ENCODE measurements at places on chromosomes 2 and 18.

GRCh38 chr2:25178976-25179375 lies 10.6 kb upstream of the POMC start:
- DNase-seq = no peak

DNA sequence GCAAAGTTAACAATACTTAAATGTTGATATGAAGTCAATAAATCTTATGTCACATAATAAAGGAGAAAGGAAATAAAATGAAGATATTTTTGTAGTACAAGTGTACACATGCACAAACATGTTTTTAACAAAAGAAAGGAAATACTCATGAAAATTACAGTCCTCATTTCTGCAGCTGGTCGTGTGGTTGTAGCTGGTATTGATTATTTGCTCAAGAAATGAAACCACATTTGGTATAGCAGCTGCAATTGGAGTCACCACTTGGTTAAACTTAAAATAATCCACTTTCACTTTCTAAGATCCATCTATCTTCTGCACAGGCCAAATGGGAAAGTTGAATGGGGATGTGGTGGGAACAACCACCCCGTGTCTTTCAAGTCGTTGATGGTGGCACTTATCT lies 580.5 kb upstream of the NRXN1 start:
- no peak for DNase-seq

- no peak for DNase-seq
These were observed 666.9 kb downstream of the NYAP2 start for GRCh38 chr2:226066391-226066790.

- DNase-seq = no peak
These were observed 107.6 kb downstream of the LRP2 start for GRCh38 chr2:169254774-169255173.

DNA sequence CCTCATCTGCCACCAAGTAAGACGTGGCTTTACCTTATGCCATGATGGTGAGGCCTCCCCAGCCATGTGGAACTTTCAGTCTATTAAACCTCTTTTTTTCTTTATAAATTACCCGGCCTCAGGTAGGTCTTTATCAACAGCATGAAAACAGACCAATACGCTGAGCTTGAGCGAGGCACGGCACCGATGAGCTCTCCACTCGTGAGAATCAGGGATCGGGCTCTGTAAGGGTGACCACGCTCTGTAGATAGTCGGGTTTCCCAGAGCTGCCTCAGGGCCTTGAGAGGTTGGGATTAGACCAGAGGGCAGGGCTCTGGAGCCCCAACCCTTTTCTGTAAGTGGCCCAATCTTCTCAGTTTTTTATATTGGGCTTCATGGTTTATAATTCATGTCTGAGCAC lies 360.3 kb upstream of the MYT1L start:
- DNase-seq = no peak

DNA sequence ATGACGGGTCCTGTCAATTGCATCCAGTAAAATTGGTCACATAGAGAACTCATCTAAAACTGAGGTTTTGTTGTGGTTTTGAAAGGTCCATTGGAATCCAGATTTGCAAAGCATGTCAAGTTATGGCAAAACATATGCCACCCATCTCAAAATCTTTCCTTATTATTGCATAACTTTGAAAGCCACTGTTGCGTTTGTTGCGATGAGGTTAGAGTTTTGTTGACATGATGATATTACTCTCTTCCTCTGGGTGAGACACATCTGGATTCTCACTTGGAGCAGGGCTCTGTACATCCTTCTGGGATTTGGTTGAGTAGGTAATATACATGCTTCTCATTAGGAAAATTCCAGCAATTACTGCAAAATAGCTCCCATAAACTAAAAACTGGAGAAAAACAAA lies 20.6 kb downstream of the SCYGR5 start:
- no peak for DNase-seq

GRCh38 chr2:134334542-134335353 lies 80.9 kb downstream of the MGAT5 start:
- no peak for DNase-seq

- DNase-seq = no peak
These were observed 164.2 kb downstream of the CDH19 start for GRCh38 chr18:66439670-66440069.

Data from lower leg skin (tissue), 4 donors.